ENCODE measurements at places on chromosomes 4 and X. TPM values are rescaled to one million over a fixed set of nuclear protein-coding genes. Genes with fewer than 3 reads are reported as not detected.

Gene TCEAL2
- not detected for total RNA-seq

Gene IL21
- total RNA-seq: 3.1 TPM

- no peaks in the 10 kb centered on the region for H3K4me1 ChIP-seq
- H3K4me3 ChIP-seq: no peak overlapping the region
- no peaks in the 10 kb centered on the region for H3K27me3 ChIP-seq
- no peak for DNase-seq
- H3K27ac ChIP-seq: no peak overlapping the region
- no peaks in the 10 kb centered on the region for H3K36me3 ChIP-seq
These were observed 52.3 kb downstream of the KLF3 start for GRCh38 chr4:38716256-38716655.

GRCh38 chr4:93199492-93199891 lies 629.1 kb upstream of the ATOH1 start:
- DNase-seq: no peak
- no peak overlapping the region for H3K4me3 ChIP-seq
- H3K27me3 ChIP-seq: no peaks in the 10 kb centered on the region
- H3K4me1 ChIP-seq: no peaks in the 10 kb centered on the region
- H3K36me3 ChIP-seq: no peaks in the 10 kb centered on the region
- H3K27ac ChIP-seq: no peak overlapping the region

- H3K27ac ChIP-seq: no peak overlapping the region
- H3K27me3 ChIP-seq: no peaks in the 10 kb centered on the region
- no peak for DNase-seq
These were observed 371.3 kb downstream of the FBXW7 start for GRCh38 chr4:152164561-152164960.

DNA sequence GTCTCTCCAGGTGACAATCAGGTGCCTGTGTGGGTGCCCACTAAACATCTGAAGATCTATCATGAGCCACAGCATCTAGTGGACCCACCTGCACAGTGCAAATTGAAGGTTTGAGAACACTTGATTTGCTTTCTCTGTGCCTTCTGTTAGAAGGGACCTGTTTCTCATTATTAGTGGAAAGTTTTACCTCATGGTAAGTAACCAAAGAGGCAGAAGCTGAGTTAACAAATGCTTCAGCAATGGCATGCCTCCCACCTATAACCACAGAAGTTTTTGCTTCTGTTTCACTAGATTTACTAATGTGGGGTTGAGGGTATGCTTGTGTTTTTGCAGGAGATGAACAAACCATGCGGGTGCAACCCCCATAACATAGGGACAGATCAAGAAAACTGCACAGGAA lies 297.4 kb upstream of the DKK2 start:
- no peaks in the 10 kb centered on the region for H3K27me3 ChIP-seq
- DNase-seq: no peak
- no peak overlapping the region for H3K27ac ChIP-seq
- H3K4me1 ChIP-seq: no peaks in the 10 kb centered on the region
- H3K36me3 ChIP-seq: no peaks in the 10 kb centered on the region

DNA sequence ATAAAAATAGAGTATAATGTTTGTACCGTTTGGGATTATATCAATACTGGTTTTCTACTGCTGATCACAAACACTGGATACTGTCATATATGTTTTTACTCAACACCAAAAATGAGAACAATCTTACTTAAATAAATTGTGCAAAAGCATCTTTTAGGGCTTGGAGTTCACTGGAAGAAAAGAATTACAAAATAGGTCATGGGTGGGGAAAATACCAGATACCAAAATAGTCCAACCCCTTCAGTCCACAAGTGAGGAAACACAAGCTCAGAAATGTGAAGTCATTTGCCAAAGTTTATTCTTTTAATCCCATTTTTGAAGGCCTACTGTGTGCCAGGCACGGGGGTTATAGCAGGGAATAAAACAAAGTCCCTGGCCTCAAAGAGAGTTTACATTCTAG lies 64.4 kb downstream of the ADGRG2 start:
- H3K4me3 ChIP-seq: no peak overlapping the region
- no peak for DNase-seq
- H3K27ac ChIP-seq: no peak overlapping the region
- H3K36me3 ChIP-seq: no peaks in the 10 kb centered on the region
- no peaks in the 10 kb centered on the region for H3K4me1 ChIP-seq

DNA sequence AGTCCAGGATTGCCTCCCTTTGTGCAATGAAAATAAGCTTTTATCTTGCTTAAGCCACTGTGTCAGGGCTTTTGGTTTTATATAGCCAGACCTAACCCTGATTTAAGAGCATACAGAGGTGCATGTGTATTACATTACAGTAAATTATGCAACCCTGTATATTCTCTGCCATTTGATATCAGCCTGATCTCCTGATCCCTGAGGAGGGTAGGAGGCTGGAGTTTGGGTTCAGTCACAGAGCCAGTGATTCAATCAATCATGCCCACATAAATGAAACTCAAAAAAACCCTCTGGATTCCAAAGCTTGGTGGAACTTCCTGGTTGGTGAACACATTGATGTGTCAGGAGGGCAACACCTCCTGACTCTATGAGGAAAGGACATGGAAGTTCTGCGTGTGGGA lies 7.3 kb upstream of the KLHL8 start:
- H3K36me3 ChIP-seq: no peaks in the 10 kb centered on the region
- H3K27ac ChIP-seq: no peak overlapping the region
- no peaks in the 10 kb centered on the region for H3K4me1 ChIP-seq
- no peak overlapping the region for H3K4me3 ChIP-seq

- H3K4me3 ChIP-seq: no peak overlapping the region
- H3K36me3 ChIP-seq: peaks cover 22% of the 10 kb centered on the region
- no peak for DNase-seq
- H3K27me3 ChIP-seq: no peaks in the 10 kb centered on the region
- no peak overlapping the region for H3K27ac ChIP-seq
- no peaks in the 10 kb centered on the region for H3K4me1 ChIP-seq
These were observed 52.0 kb downstream of the RELL1 start for GRCh38 chr4:37634180-37634579.

Gene ETDA
- not detected for total RNA-seq

DNA sequence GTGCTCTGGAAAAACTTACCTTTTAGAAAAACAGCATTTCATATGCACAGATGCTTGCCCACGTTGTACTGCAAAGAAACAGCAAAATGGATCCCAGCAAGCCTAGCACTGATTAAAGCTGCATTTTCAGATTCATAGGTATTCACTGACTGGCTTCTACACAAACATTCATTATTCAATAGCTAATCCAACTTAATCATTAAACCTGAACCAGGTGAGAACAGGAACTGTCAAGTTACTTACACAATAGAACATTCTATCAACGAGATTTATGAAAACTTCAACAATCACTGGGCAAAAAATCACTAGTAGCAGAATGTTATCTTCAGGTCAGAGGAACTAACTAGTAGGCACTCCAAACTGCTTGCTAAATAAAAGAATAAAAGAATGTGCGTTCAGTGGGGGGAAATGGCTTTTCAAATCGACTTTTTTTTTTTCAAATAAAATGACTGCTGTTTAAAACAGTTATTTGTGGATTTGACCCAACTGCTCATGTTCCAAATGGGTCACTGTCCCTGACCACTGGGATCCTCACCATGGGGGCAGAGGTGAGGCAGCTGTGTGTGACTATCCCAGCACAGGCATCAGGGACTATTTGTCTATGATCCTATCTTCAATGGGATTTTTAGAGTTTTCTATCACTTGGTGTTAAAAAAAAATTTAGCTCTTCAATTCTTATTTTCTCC lies 42.3 kb downstream of the STX18 start:
- no peak for DNase-seq
- no peaks in the 10 kb centered on the region for H3K36me3 ChIP-seq
- H3K27ac ChIP-seq: no peak overlapping the region
- peaks cover 10% of the 10 kb centered on the region for H3K4me1 ChIP-seq

- no peaks in the 10 kb centered on the region for H3K36me3 ChIP-seq
- H3K4me3 ChIP-seq: no peak overlapping the region
- DNase-seq: no peak
These were observed 208.1 kb downstream of the ANKRD50 start for GRCh38 chr4:124504431-124504830.

- no peak for DNase-seq
- no peak overlapping the region for H3K27ac ChIP-seq
- no peaks in the 10 kb centered on the region for H3K36me3 ChIP-seq
- no peaks in the 10 kb centered on the region for H3K27me3 ChIP-seq
These were observed 57.0 kb downstream of the CEP44 start for GRCh38 chr4:174340714-174341113.

GRCh38 chr4:181835348-181835747 lies 407.9 kb upstream of the TENM3 start:
- H3K27ac ChIP-seq: no peak overlapping the region
- H3K4me1 ChIP-seq: no peaks in the 10 kb centered on the region
- no peak for DNase-seq
- no peaks in the 10 kb centered on the region for H3K36me3 ChIP-seq

Gene LRP2BP
- 0.42 TPM for total RNA-seq

Gene SYP
- 1.9 TPM for total RNA-seq

- H3K36me3 ChIP-seq: no peaks in the 10 kb centered on the region
- DNase-seq: no peak
- no peaks in the 10 kb centered on the region for H3K27me3 ChIP-seq
These were observed 10.3 kb downstream of the CPZ start for GRCh38 chr4:8602686-8603430.

- no peak overlapping the region for H3K4me3 ChIP-seq
- H3K36me3 ChIP-seq: no peaks in the 10 kb centered on the region
- H3K27ac ChIP-seq: no peak overlapping the region
- no peaks in the 10 kb centered on the region for H3K27me3 ChIP-seq
- no peak for DNase-seq
- H3K4me1 ChIP-seq: no peaks in the 10 kb centered on the region
These were observed 60.2 kb downstream of the MTMR1 start for GRCh38 chrX:150753357-150753756.

DNA sequence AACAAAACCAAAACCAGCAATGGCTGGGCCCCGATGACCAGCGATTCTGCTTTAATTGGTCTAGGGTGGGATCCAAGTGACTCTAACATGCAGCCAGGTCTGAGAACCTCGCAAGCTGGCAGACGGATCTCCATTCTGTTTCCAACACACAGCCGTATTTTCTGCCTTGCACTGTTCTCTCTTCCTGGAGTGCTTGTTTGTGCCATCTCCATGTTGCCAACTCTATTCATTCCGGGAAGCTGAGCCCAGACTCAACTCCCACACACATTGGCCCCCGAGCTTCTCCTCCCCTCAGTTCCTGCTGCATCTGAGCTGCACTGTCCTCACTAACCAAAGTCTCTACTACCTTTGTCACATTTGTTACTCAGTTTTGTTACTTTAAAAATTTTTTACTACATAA lies 35.6 kb downstream of the GEMIN8 start:
- H3K4me3 ChIP-seq: no peak overlapping the region
- H3K4me1 ChIP-seq: no peaks in the 10 kb centered on the region
- no peak for DNase-seq
- no peak overlapping the region for H3K27ac ChIP-seq

DNA sequence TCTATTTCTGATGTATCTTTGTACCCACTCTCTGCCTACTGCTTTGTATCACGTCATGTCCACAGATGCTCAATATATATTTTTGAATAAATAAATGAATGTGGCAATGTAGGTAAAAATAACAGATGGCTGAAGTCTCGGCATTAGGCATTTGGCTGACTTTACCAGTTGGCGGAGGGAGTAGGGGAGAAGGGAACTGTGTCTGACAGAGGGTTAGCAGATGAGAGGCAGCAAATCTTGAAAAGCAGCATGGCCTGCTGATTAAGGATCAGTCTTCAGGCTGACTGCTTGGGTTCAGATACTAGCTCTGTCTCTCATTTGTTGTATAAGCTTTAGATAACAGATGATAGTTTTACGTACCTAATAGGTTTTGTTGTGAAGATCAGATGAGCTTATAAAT lies 31.9 kb upstream of the RASGEF1B start:
- DNase-seq: no peak
- peaks cover 18% of the 10 kb centered on the region for H3K4me1 ChIP-seq
- no peak overlapping the region for H3K27ac ChIP-seq
- no peaks in the 10 kb centered on the region for H3K36me3 ChIP-seq
- no peak overlapping the region for H3K4me3 ChIP-seq
- no peaks in the 10 kb centered on the region for H3K27me3 ChIP-seq

DNA sequence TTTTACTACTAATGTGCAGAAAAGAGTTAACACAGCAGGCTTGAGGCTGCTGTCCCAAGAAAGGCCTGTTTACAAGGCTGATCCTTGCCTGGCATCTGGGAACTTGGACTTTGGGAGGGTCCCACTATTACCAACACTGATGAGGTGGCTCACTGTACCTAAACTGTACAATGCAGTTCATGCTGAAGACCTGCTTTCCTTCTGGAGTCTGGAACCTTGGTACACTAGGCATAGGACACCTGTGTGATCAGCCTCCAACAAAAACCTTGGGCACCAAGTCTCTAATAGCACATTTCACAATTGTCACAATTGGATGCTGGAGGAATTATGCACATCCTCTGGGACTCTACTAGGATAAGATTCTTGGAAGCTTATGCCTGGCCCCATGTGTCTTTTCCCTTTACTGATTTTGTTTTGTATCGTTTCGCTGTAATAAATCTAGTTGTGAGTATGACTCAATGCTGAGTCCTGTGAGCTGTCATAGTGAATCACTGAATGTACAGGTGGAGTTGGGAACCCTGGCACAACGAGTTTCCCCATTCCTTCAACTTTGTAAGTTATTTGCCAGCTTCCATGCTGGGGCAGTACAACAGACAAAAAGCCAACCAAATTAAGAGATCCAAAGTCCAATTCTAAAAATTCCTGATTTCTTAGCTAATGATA lies 45.9 kb downstream of the TEC start:
- H3K27me3 ChIP-seq: no peaks in the 10 kb centered on the region
- no peak overlapping the region for H3K4me3 ChIP-seq
- H3K4me1 ChIP-seq: no peaks in the 10 kb centered on the region
- H3K27ac ChIP-seq: no peak overlapping the region
- DNase-seq: no peak
- H3K36me3 ChIP-seq: no peaks in the 10 kb centered on the region

DNA sequence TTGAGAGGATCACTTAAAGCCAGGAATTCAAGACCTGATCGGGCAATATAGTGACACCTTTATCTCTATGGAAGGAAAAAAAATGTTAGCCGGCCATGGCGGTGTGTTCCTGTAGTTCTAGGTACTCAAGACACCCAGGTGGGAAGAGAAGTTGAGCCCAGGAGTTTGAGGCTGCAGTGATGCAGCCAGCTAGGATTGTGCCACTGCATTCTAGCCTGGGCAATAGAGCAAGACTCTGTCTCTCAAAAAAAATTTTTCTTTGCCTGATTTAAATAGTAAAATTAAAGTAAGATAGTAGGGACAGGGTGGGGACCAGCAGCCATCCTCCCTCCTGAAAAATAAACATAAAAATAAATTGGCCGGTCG lies 16.9 kb upstream of the FAM47E start:
- no peaks in the 10 kb centered on the region for H3K4me1 ChIP-seq
- H3K27me3 ChIP-seq: no peaks in the 10 kb centered on the region
- DNase-seq: no peak
- H3K36me3 ChIP-seq: no peaks in the 10 kb centered on the region

- no peaks in the 10 kb centered on the region for H3K36me3 ChIP-seq
- no peak overlapping the region for H3K4me3 ChIP-seq
- no peaks in the 10 kb centered on the region for H3K4me1 ChIP-seq
- no peak for DNase-seq
- H3K27me3 ChIP-seq: no peaks in the 10 kb centered on the region
- no peak overlapping the region for H3K27ac ChIP-seq
These were observed 96.3 kb upstream of the ZC4H2 start for GRCh38 chrX:65072590-65072989.

All from CD8-positive, alpha-beta memory T cell (primary cell).